AG10803 (cell line): ENCODE measurements at places on chromosomes 5 and 9.

DNA sequence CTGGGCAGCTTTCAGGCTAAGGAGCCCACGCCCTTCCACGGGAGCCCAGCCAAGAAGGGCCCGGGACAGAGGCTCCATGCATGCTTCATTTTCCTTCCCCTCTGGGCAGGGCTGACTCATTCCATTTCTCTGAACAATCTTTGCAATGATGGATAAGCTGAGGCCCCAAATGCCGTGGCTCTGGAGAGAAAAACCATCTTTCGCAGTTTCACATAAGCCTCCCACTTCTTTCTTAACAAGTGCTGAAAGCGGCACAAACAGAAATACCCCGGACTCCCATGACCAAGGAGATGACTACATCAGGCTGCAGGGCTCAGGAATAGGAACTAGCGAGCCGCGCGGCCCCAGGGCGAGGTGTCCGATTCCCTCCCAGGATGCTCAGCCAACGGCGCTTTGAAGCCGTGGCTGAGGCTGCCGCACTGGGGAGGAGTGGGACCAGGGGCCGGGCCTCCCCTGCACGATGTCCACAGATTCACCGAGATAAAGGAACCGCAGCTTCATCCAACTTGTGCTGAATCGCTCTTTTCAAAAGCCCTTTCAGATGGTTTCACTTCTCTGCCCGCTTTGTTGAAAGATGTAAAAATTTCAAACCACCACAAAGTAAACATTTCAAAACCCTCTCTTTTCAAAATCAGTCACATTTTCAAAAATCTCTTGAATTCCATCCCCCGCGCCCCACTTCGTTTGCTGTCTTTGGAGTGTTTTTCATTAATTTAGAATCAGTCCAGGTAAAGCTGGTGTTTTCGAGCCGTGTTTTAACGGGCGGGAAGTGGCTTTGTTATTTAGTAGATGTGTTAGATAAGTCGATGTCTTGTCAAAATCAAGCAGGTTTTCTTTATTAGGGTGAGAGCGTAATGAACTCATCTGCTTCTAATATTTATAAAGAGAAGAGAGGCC is 96.5 kb upstream of the LMX1B start:
- DNase-seq: peak; percentile 83

- DNase-seq: peak; percentile 22
These were observed 142.3 kb downstream of the MEF2C start for GRCh38 chr5:88740604-88741185.

- DNase-seq: no peak
These were observed 31.2 kb downstream of the ARL15 start for GRCh38 chr5:54278979-54279717.

DNA sequence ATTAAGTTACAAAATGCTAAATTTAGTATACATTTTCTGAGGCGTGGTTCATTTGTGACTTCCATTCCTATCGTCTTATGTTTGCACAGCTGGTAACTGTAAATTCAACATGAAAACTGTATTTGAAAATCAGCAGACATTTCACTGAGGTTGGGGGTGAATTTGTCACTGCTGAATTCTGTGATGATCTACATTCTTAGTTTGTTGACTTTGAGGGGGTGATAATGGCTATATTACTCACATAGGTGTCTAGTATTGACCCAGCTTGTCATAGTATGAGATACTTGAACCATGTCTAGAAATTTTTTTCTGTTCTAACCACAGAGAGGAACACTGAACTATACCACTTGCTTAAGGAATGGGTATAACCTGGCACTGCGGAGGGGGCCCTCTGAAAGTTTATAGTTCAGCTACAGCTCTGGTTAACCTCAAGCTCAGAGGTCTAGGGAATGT is 313.3 kb downstream of the PIK3R1 start:
- DNase-seq: no peak

- peak; percentile 21 for DNase-seq
These were observed 82.9 kb upstream of the ALDH1B1 start for GRCh38 chr9:38309324-38310195.

- no peak for DNase-seq
These were observed 375.5 kb downstream of the CTNND2 start for GRCh38 chr5:11528720-11529119.

GRCh38 chr5:151208481-151208914 is 15.4 kb downstream of the CCDC69 start:
- no peak for DNase-seq

GRCh38 chr5:35160486-35161116 is 69.7 kb downstream of the PRLR start:
- DNase-seq: no peak

- peak; percentile 57 for DNase-seq
These were observed 110.4 kb downstream of the TRPM6 start for GRCh38 chr9:74777136-74777879.

DNA sequence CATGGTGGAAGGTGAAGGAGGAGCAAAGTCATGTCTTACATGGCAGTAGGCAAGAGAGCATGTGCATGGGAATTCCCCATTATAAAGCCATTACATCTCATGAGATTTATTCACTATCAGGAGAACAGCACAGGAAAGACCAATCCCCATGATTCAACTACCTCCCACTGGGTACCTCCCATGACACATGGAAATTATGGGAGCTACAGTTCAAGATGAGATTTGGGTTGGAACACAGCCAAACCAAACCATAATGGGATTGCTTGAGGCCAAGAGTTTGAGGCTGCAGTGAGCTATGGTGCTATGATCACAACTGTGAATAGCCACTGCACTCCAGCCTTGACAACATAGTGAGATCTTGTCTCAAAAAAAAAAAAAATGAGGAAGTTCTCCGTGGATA is 581.8 kb downstream of the TAF11L14 start:
- DNase-seq: no peak

GRCh38 chr5:7578071-7578470 is 182.1 kb downstream of the ADCY2 start:
- no peak for DNase-seq

DNA sequence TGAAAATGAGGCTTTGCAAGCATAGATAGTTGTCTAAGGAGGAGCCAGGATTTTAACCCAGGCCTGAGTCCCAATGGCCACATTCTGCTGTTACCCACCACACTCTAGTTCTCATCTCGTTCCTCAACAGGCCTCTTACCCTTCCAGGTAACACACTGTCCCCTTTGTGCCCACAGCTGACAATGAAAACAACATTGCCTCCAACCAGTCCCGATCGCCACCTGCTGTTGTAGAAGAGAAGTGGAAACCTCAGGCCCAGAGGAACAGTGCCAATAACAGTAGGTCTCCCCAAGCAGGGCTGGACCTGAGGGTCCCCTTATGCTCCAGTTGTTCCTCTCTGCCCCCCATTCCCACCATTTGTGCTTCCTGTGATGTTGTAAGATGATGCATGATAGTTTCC is 30.4 kb downstream of the AMBP start:
- peak; percentile 7 for DNase-seq

GRCh38 chr5:173919443-173919842 is 31.3 kb downstream of the CPEB4 start:
- DNase-seq: no peak
